RPMI7951 (cell line): ENCODE measurements at places on chromosomes 16 and 17. TPM values are rescaled to one million over a fixed set of nuclear protein-coding genes. Genes with fewer than 3 reads are reported as not detected.
A peak's percentile ranks its signal among the peaks of the same experiment; 100 is the strongest.

- peak; percentile 42 for DNase-seq
These were observed 135.8 kb downstream of the TRIM37 start for GRCh38 chr17:58970609-58971450.

- DNase-seq, result no peak
These were observed 259.0 kb downstream of the XYLT1 start for GRCh38 chr16:17211797-17212196.

DNA sequence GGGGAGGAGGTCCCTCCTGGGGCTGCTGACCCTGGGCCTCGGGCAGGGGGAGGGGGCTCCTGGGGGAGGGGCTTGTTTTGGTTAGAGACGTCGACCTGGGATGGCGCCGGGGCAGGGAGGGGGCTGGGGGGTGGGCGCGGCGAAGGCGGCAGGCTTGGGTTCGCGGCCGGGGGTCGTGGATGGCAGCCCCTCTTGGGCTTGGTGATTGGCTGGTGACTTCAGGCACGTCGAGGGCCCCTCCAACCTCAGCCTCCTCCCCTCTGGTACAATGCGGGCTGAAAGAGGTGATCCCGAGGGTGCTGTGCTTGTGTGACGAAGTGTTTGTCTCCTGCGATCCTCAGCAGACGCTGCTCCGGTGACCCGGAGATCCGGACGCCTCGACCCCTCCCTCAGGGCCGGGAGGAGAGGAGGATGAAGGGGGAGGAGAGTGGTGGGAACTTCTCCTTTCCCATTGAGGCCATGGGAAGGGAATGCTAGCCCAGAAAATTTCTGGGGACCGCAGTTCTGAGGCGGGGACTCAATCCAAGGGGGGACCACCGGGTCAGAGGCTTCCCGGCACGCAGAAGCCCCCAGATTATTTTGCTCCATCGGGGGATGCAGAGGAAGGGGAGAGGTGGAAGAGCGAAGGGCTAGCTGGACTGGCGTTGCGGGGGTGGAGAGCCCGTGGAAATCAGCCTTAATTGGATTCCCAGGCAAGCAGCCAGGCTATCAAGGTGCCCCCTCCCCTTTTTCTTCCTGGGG is 43.9 kb downstream of the RAI1 start:
- DNase-seq, result no peak

- DNase-seq, result no peak
These were observed 21.2 kb downstream of the SPHK1 start for GRCh38 chr17:76405607-76405966.

GRCh38 chr17:63136369-63137012 is 170.5 kb downstream of the TANC2 start:
- DNase-seq, result no peak

GRCh38 chr17:28878981-28879380 is 18.6 kb downstream of the FLOT2 start:
- DNase-seq, result peak; percentile 18

DNA sequence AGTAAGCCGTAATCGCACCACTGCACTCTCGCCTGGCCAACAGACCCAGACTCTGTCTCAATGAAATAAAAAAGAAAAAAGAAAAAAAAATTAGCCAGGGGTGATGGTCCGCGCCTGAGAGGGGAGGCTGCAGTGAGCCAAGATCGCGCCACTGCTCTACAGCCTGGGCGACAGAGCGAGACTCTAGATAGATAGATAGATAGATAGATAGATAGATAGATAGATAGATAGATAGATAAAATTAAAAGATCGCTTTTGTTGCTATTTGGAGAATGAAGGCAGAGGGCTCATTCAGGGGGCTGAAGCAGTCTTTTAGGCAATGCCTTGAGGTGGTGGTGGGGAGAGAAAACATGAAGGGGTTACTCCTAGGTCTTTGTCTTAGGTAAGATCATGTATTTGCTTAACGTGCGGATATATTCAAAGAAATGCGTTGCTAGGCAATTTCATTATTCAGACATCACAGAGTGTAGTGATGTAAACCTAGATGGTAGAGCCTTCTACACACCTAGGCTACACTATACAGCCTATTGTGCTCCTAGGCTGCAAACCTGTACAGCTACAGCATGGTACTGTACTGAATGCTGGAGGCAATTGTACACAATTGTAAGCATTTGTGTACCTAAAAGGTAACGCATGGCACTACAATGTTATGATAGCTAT is 4.3 kb upstream of the HES7 start:
- DNase-seq, result no peak

TBC1D3H gene
- not detected in 2 replicates for total RNA-seq

DNA sequence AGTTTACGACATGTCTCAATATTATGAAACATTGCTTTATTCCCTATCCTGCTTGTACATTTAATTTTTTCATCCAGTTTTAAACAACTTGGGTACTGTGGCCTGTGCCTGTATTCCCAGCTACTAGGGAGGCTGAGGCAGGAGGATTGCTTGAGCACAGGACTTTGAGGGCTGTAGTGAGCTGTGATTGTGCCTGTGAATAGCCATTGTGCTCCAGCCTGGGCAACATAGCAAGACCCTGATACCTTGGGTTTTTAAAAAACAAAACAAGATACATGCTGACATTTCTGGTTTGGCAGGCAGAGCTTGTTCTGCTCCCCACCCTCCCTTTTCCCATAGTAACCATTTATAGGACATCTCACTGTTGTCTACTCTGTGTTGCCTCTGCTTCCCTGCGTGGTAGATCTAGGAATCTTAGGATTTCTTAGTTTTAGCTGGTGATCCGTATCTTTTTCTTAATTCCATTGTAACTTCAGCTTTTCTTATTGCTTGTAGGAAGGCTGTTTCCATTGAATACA is 35.6 kb downstream of the TENT4B start:
- no peak for DNase-seq

HBA1 gene
- total RNA-seq, result not detected in 2 replicates

- no peak for DNase-seq
These were observed 42.6 kb downstream of the TSC2 start for GRCh38 chr16:2090481-2090776.

PAQR4 gene
- 9.5 and 11.4 TPM in 2 replicates for total RNA-seq
